T1000 (cell line): ENCODE measurements at places on chromosomes 2 and 18.
A peak's percentile ranks its signal among the peaks of the same experiment; 100 is the strongest.

GRCh38 chr18:50284255-50284885 lies 3.0 kb upstream of the MBD1 start:
- DNase-seq: peak; percentile 4

- DNase-seq: no peak
Measured at GRCh38 chr2:37583867-37584266, 87.6 kb downstream of the CDC42EP3 start.

- no peak for DNase-seq
Measured at GRCh38 chr2:46339200-46339599, 42.0 kb downstream of the EPAS1 start.

DNA sequence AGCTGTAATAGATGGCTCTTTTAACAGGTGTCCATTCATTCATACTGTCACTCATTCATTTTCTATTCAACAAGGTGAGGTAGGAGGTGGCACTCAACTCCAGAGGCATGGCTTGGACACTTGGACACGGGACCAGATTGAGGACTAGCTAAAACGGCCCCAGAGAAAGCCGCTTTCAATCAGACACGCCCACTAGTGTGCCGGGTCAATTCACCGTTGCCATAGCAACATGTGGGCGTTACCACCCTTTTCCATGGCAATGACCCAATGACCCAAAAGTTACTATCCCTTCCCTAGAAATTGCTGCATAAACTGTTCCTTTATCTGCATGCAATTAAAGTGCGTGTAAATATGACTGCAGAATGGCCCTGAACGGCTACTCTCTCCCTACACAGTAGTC lies 49.2 kb upstream of the LGALSL start:
- DNase-seq: no peak

- no peak for DNase-seq
Measured at GRCh38 chr2:136016836-136017235, 31.4 kb upstream of the DARS1 start.

DNA sequence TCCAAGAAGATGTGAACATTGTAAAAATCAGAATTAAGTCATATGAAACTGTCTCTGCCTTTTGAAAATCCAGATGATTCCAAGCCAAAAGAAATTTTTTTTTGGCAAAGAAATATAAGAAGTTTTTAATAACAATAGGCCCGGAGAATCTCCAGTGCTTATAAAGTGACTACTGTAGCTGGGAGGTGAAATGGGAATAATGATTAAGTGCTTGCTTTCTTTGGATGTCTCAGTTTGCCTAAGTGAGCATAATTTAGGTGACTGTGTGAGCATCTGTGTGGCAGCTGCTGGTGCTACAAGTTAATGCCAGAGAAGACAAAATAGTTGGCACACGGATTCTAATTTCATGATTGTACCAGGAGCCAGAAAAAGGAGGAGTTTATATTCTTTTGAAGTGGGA lies 185.0 kb downstream of the LTBP1 start:
- no peak for DNase-seq

- no peak for DNase-seq
Measured at GRCh38 chr2:191056228-191056627, 42.3 kb upstream of the STAT1 start.

- no peak for DNase-seq
Measured at GRCh38 chr2:8110716-8111115, 571.1 kb upstream of the ID2 start.

DNA sequence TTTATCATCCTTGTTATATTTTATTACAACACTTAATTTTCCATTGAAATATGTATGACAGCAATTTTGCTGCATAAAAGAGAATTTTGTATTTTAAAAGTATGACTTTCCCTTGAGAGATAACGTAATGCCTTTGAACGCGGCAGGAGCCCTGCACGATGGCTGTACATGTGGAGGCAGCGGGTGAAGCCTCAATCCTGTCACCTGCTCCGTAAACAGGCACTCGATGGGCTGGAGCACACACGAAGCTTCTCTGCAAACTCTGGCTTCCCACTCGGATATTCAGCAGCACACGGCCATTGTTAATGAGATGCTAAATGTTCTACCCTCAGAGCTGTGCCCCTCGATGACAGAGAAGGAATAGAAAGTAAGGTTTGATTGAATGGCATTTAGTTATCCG lies 184.4 kb downstream of the RTP5 start:
- DNase-seq: no peak

DNA sequence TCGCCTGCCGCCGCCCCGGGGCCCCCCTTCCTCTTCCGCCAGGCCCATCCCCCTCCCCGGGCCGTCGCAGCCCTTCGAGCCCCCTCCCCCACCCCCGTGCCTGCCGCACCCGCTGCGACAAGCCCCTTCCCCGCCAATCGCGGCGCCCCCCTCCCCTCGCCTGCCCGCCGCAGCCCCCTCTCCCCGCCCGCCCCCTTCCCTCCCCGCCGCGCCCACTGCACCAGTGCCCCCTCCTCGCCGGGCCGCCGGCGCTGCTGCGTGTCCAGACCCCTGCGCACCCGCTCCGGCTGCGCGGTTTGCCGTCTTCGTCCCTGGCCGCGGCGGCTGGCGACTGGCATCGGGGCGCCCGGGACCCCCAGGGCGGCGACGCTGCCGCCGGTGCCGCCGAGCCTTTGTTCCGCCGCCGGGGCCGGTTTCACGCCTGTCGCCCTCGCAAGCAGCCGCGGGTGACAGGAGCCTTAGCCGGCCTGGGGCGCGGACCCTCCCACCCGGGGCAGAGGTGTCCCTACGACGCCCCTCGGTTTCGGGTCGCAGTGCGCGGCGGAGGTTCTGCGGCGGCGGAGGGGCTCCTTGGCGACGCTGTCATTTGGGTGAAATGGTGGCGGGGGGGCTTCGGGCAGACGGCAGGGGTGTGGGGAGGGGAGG lies 18.1 kb downstream of the GPC1 start:
- DNase-seq: no peak

DNA sequence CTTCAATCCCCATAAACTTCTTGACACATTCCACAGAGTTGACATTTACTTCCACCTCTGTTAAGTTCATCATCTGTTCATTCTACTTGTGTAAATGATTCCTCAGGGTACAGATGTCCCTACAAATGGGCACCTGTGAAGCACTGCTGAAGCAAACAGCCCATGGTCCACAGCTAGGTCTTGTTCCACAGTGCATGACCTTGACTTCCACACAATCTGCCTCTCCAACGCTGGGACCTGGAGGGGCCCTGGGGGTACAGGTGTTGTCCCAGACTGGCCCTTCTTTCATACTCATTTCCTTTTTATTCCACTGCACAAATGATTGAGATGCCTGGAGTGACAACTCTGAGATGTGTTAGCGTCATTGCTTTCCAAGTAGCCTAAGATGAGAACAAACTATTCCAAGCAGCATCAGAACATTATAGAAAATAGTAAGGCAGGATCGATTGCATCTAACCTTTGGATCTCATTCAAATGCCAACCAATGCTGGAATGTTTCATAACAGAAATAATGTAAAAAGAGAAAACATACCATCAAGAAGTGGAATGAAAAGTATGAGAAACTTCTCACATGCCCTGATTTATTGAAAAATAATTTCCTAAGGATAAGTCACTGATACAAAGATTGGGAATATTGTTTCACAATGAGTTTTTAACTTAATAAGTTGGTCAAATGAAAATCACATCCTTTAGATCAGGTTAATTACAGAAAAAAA lies 31.2 kb downstream of the PIEZO2 start:
- no peak for DNase-seq
